Left colon (tissue), 2 donors: ENCODE measurements at places on chromosomes 12 and 14.

DNA sequence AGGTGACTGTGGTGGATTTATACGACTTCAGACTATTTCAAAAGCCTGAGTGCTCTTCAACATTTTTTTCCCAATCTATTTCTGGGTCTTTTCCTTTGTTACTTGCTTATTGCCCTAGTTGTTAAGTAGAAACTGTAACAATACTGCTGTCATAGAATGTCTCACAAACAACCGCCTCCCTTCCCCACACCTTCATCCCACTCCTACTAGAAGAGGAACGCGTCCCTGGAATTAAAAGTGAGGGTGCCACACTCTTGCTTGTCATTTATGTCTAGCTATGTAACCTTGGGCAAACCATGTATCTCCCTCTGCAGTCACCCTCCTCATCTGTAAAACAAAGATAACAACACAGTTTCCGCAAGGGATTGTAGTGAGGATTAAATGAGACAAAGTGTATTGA, 8.6 kb downstream of the BRAP start:
- DNase-seq: no peak

DNA sequence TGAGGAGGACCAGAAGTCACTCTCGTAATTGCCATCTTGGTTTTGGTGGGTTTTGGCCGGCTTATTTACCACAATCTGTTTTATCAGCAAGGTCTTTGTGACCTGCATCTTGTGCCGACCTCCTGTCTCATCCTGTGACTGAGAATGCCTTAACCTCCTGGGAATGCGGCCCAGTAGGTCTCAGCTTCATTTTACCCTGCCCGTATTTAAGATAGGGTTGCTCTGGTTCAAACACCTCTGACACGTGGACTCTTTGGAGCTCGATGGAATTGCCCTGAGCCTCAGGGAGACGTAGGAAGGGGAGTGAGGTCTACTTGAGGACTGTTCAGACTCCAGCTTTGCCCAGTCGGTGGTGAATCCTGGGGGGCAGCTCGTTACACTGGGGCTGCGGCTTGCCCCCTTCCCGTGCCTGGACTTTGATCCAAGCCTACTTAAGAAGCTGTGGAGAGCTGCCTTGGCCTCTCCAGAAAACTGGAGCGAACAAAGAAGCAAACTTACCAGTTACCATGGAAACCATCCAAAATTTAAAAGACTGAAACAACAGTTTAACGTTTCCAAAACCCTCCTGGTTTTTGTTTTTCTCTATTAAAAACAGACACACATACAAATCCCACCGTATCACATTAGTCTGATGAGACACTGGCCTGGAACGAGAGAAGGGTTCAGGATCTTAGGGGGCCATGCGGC, 28.0 kb downstream of the CALM1 start:
- DNase-seq: no peak

DNA sequence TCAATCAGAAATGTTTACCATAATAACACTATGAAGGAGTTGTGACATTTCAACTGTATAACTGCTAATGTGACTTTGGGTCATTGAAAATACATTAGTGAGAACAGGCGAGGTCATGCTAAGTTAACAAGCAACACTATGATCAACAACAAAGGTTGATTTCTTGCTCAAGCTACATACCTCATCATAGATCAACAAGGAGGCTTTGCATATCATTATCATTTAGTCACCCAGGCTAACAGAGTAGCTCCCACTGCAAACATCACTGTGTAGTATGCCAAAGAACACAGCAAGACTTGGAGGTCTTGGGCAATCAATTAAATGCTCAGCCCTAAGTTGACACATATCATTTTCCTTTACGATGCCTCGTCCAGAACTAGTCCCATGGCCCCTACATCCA, 212.5 kb downstream of the NOVA1 start:
- DNase-seq: no peak

DNA sequence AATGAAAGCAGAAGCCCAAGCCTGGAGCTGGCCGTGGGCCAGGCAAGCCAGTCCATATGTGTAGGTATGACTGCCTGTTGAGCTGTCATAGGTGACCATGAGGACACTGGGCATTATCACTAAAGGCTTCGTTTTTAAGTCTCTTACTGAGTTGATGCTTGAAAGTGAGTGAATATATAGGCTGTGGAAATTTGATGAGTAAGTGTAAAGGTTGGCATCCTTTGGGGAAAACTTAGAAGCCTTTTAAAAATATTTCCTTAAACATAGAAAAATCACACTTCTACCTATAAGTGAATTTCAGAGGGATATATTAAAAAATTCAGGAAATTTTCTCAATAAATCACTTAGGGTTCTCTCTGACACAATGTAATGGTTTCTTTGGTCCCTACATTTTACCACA, 396.5 kb downstream of the FOXG1 start:
- no peak for DNase-seq

- DNase-seq: no peak
These were observed 166.7 kb upstream of the PARP11 start for GRCh38 chr12:4039931-4040330.

DNA sequence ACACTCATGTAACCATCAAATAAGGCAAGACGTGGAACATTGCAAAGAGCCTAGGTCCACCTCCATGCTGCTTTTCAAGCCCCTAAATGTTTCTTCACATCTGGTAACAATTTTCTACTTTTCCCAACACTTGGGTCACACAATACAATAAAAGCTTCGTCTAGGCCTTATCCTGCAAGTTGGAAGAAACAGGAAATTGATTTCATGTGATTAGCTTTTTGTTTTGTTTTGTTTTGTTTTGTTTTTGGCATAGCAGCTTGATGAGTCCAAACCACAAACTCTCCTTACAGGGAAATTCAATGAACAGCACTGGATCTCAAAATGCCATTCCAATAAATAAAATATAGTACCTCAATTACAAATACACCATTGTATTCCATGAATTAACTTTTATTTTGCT, 19.3 kb downstream of the TAS2R50 start:
- no peak for DNase-seq

DNA sequence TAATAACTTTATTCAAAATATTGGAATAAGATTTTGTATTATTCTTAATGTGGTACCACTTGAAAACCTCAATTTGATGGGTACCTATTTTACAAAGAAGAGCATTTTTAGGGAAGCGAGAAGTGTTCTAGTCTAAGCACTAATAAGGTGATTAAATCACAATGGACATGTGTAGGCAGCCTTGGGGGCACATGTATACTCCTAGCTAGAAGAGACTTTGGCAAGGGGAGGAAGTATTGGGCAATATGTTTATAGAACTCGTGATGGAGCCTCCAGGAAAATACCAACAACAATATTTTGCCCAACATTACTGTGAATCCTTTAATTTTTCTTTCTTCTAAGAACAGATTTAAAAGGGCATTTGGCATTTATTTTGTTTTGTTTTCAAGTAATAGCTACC, 280.3 kb downstream of the ADAMTS20 start:
- no peak for DNase-seq

DNA sequence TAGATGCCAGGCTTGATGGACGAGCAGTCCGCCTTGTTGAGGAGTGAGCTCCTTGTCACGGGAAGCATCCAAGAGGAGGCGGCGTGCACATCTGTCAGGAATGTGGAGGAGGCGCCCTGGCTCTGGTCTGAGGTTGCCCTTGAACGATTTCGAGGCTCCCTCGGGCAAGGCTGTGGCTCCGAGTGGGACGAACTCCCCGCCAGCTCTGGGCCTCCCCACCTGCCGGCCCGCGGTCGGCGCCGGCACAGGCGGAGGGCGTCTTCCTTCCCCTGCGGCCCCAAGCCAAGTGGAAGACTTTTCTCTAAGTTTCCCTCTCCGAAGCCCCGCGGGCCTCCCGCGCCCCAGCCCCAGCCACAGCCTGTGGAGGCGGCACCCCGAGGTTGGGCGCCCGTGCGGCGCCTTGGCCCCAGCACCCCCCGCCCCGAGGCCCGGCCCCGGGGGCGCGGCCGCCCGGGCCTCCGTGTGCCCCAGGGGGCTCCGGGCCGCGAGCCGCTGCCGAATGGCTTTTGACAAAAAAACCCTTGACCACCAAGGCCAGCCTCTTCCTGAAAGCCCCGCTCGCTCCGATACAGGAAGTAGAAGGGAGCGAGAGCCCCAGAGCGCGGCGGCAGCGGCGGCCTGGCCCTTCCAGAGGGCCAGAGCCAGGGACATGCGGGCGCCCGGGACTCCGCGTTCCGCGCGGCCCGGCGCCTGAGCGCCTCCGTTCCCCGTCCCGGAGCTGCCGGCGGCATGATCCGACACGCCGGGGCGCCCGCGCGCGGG, at the start of gene RIN3:
TSS of gene RIN3 (plus strand) at position 578 of the 762 bp plus-strand sequence. CDS start at position 730, 152 bp downstream.
- no peak for DNase-seq

DNA sequence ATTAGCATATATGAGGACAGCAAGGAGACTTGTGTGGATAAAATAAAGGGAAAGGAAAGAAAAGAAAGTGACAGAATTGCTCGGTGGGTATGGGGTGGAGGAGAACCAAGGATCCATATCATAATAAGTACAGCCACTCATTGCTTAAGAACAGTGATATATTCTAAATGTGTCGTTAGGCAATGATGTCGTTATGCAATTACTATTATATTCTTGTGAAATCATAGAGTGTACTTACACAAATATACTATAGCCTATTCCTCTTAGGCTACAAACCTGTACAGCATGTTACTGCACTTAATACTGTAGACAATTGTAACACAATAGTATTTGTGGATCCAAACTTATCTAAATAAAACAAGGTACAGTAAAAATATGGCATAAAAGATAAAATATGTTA, 271.1 kb downstream of the CCER1 start:
- DNase-seq: no peak

GRCh38 chr12:130715998-130716968, at the start of gene RIMBP2:
TSS of gene RIMBP2 (minus strand) at chr12:130716299. CDS start at chr12:130479013, 237,286 bp downstream.
- no peak for DNase-seq

DNA sequence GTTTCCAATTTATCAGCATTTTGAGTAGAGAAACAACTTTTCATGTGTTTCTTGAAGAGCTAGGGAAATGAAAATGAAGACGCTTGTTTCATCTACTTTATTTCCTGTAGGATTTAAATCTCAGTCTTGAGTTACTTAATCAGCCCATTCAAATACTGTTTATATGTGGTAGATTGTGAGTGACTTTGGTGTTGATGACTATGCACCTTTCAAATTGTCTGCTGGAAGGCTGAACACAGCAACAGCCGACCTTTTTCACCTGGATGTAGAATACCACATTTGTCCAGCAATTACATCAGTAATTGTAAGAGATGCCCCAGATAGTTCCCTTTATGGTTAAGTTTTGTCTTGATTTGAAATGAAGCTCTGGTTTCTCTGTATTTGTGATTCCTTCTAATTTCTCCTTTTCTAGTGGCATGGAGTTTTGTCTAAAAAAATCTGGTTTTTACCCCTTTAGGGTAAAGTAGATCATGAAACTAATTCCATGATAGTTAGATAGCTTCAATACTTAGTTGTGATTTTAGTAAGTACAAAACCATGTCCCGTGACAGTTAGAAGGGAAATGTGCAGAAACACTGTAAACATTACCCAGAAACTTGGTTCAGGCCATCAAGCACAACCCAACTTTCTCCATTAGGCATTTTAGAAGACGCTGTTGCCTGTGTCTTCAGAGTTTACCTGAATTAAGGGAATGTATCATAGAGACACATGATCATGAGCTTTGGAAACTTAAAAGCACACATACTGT, 165.0 kb downstream of the SRGAP1 start:
- no peak for DNase-seq

- DNase-seq: no peak
These were observed 87.0 kb downstream of the TSHR start for GRCh38 chr14:81042438-81042837.

DNA sequence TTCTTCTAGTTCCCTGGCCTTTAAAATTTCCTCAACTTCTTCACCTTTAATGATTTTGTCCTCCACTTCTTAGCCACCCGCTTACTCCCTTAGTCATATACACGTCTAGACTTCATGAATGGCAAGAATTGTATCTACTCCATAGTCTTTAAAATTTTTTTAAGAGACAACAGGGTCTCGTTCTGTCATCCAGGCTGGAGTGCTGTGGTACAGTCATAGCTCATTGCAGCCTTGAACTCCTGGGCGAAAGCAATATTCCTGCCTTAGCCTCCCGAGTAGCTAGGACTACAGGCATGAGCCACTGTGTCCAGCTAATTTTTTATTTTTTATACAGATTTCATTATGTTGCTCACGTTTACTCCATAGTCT, 47.9 kb downstream of the BBS10 start:
- no peak for DNase-seq

GRCh38 chr12:72337946-72338345, 65.8 kb downstream of the TRHDE start:
- no peak for DNase-seq

- DNase-seq: no peak
These were observed 171.8 kb upstream of the ATF7IP start for GRCh38 chr12:14193639-14194038.

- no peak for DNase-seq
These were observed 62.5 kb downstream of the BICDL1 start for GRCh38 chr12:120051535-120051934.

- no peak for DNase-seq
These were observed 6.8 kb downstream of the ARL6IP4 start for GRCh38 chr12:122987086-122987951.

- no peak for DNase-seq
These were observed 122.4 kb downstream of the TSPAN9 start for GRCh38 chr12:3199551-3200031.

GRCh38 chr12:71335151-71335962, 104.2 kb upstream of the LGR5 start:
- no peak for DNase-seq

GRCh38 chr14:93591506-93591905, 160.8 kb downstream of the UNC79 start:
- DNase-seq: no peak

GRCh38 chr14:33401311-33401710, 462.6 kb downstream of the NPAS3 start:
- DNase-seq: no peak

- no peak for DNase-seq
These were observed 30.0 kb downstream of the TMEM132D start for GRCh38 chr12:129873833-129874208.

DNA sequence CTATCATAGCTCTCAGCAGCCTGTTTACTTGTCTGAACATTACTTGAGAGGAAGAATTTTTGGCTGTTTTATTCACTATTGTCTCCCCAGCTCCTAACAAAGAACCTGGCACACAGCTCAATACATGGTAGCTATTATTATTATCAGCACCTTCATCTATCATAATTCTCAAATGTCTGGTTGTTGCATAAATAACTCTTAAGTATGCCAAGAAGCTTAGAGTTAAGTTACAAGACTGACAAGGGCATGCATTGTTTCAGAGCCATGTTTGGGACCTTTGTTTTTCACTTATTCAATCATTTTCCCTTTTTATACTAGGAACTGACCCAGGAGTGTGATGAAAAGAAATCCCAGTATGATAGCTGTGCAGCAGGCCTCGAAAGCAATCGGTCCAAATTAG, 77.5 kb upstream of the ATP2A2 start:
- DNase-seq: no peak

DNA sequence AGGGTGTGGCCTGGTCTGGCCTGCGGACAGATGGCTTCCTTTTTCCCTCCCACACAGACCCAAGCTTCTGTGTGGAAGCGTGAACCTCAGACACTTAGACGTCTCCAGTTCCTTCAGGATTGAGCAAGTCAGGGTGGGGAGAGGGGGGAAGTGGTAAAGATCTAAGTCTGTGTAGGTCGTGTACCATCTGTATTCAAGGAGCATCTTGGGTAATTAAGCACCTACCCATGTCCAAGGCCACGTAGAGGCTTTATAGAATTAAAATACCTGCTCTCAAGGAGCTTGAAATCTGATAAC, 1.7 kb downstream of the AVIL start:
- DNase-seq: no peak

- DNase-seq: no peak
These were observed 1.6 kb upstream of the PPP2R5E start for GRCh38 chr14:63544591-63545299.
